ENCODE measurements at places on chromosomes 5 and 9.

DNA sequence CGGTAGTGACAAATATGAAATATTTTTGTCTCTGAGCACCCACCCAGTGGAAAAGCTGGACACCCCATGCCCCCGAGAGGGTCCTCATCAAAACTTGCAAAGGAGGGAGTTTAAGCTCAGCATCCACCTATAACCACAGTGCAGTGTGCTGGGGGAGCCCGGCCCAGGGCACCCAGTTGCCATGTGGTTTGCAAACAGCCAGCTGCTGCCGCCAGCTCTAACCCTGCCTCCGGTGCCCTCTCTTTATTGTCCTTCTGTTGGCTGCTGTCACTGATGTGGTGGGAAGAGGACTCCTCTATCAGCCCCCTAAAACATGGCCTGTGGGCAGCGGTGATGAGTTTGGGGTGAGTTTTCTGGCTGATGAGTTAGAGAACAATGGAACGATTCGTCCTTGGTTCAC lies 160.9 kb upstream of the MVB12B start:
- no peak for DNase-seq

DNA sequence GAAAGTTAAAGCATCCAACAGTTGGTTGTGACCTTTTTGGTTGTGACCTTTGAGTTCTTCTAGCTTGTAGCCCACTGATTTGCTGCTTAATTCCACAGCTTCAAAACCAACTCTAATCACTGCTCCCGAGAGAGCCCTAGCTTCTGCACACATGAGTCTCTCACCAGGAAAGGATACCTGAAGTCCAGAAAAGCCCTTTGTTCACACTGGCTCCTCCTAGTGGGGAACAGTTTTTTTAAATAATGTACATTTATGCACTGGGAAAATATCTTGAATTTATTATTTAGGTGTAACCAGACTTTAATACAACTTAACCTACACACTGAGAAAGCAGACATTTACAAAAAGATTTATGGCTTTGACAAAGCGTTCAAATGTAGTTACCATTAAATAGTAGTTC lies 120.2 kb upstream of the CCDC152 start:
- no peak for DNase-seq

DNA sequence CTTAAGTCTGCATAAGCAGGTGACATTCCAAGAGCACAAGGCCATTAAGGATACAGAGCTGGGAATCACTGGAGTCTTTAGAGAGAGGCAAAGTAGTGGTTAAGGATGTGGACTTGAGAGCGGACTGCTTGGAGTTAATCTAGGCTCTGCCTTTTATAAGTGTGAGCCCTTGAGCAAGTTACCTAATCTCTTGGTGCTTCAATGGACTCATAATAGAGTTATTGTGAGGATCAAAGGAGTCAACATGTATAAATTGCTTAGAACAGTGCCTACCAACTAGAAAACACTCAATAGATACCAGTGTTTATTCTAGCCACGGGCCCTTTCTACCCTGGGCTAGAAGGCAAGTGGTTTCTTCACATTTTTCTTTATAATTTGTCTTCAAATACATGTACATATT lies 819.4 kb downstream of the NR2F1-AS1 start:
- DNase-seq, result no peak

DNA sequence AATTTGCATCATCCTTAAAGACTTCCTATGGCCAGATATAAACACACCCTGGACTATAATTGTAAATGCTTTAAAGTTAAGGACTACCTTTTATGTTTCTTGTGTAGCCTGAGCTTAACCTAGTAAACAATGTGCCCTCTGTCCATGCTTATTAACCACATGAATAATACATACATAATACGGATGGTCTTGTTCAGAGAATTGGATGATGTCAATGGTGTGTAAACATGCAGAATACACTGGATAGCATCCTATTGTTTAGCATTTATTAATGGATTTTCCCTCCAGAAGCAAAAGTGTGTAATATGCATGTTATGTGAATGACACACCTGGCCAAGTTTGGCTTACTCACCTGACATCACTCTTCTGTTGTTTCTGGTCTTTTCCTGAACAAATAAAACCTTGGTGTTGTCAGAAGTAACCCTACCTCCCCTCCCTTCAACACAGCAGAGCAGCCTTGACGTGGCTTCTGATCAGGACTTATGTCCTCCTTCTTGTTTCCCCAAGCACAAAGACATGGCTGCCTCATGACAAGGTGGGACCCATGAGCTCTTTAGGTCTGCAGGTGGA lies 517.9 kb downstream of the MTRR start:
- no peak for DNase-seq

- DNase-seq, result peak; percentile 1
Observed at GRCh38 chr5:155906046-155906445, 420.9 kb upstream of the SGCD start.

DNA sequence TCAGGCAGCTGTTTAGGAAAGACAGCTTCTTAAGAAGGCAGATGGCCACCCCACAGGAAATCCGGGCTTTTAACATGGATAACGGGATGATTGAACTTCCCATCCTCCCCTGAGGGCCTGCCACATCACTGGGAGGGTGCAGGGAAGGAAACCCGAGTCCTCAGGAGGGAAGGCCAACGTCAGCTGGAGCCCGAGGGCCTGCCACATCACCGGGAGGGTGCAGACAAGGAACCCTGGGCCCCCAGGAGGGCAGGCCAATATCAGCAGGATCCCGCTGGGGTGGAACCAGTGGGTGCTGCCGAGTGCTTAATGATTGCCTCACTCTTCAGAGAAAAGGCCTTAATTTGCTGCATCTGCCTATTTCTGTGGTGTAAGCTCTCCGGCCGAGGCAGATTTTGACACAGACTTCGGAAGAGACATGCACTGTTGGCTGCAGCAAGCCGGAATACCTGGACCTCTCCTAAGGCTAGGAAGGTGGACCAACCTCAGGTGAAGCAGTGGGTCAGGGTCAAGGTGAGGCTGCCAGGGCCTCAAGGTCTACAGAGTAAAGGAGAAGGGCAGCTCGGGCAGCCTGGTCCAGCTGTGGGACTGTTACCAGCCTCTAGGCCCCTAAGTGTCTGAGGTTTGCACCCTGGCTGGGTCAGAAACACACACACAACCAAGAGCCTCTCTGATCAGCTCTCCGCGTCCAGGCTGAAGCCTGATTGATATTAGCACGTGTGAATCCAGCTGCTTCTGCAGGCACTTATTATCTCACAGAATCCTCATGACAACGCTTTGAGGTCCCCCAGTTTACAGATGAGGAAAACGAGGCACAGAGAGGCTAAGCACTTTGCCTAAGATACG lies 14.8 kb upstream of the COL5A1 start:
- DNase-seq, result no peak

DNA sequence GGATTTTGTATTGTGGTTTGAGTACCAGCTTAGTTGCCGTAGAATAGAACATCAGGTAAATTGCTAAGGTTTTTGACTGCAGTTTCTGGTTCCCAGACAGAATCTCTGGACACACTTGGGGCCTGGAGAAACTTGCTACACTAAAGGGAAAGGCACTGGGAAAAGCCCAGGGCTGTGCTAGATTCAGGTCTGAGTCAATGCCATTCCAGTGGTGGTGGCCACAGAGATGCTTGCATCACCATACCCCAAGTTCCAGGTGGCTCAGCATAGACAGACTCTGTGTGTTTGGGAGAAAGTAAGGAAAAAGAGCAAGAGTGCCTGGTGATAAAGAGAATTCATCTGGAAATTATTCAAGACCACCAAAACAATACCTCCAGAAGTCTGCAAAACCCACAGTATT lies 120.6 kb downstream of the HMHB1 start:
- DNase-seq, result no peak

GRCh38 chr5:124996023-124996763 lies 249.8 kb upstream of the ZNF608 start:
- DNase-seq, result no peak

DNA sequence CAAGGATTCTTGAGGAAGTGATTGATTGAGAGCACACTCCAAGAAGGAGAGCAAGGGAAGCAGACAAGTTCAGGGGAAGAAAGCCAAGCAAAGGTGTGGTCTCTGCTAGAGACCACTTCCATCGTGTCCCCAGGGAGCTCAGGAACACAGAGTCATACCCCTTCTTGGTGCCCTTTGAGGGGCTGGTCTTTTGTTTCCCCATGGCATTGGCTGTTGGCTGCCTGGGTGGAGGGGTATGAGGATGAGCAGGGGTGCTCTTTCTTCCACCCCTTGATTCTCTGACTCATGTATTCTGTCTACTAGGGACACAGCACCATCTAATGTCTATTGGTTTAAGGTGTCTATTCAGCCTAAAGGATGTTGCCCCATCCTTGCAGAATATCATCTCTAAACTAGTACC lies 11.5 kb upstream of the SPOCK1 start:
- no peak for DNase-seq

- DNase-seq, result no peak
Observed at GRCh38 chr5:158770506-158770905, 329.2 kb downstream of the EBF1 start.

DNA sequence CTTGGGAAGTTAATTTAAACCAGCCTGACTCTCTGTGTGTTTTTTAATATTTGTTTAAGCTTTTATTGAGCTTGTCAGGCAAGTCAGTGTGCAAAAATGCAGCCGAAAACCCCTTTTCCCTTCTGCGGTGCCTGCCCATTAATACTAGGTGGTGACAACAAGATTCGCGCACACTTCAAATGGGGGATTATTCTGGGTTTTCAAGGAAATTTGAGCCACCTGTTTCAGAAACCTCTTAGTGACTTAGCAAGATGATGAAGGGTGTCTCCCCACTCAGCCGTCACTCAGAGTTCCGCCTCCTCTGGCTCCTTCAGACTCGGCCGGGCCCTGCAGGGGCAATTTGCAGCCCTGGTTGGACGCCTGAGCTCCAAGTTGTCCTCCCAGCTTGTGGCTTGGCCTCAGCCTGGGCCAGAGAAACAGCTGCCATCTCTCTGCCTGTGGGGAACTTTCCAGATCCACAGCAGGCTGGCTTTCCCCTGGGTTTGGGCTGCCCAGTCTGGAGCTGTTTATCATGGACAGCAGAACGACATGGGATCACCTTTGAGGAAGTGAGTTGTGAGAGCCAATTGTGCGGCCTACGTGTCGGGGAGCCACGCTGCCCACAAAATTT lies 75.9 kb downstream of the SPRY4 start:
- DNase-seq, result no peak

DNA sequence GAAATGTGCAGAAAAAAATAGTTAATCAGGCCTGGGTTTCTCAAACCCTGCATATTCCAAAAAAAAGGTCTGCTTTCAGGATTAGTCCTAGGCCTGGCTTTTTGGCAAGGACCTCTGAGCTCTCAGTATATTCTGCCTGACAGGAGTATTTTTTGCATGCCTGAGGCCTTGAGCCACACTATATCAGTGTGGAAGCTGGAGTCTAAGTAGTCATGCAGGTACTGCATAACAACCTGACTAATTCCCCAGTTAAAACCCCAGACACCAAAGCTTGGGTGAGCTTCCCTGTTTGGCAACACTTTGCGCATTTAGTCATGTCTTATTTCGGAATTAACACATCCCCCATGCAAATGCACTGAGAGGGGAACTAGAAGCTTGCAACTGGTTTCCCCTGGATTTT lies 359.5 kb downstream of the CETN3 start:
- DNase-seq, result no peak

DNA sequence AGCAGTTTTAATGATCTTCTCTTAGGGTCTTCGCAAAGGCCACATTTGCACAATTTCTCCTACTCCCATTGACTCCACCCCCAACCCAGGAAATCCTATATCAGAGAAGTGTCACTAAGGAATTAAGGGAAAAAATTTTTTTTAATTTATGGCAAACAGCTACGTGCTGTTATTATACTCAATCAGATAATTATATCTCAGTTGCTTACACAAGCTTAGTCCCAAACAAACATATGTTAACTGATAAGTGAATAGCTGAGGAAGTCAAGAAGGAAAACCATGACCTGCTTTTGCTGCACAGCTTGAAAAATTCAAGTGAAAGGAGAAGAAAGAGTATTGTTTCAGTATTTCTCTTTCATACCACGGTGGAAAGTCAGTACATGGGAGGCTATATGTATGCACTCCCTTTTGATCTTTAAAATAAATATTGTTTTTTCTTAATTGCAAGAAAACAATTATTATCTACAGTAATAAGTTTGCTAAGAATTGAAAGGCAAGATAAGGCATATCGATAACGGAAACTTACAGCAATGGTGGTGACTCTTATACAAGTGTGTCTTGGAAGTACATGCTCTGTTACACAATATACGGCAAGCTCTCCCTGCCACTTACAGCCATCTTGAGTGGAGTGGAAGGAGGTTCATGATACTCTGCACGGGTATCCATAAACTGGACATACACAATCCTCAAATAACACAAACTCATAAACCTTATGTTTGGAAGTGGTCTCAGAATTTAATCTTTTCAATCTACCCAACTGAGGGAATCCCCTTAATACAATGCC lies 167.9 kb upstream of the FREM1 start:
- no peak for DNase-seq

Data from GDM1 (cell line).